ENCODE measurements at places on chromosomes 5 and 9. TPM values are rescaled to one million over a fixed set of nuclear protein-coding genes. Genes with fewer than 3 reads are reported as not detected.

- DNase-seq: no peak
Measured at GRCh38 chr5:106152569-106152968, 1518.2 kb downstream of the EFNA5 start.

GRCh38 chr5:57243286-57244137 is 69.7 kb downstream of the GPBP1 start:
- no peak for DNase-seq

DNA sequence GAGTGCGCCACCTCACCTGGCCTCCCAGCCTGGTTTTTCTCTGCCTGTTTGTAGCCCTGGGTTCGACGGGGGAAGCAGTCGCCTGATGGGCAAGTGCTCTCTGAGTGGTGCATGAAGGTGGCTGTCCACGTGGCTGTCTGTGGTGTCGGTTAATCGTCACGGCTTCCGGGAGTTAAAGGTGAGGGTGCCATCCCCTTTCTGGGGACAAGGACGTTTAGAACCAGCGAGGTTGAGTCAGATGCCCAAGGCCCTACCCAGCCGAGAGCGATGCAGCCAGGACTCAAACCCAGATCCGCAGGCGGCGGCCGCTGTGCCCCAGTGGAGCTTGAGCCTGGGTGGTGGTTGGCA is 47.7 kb downstream of the RXRA start:
- DNase-seq: no peak

GRCh38 chr5:9156282-9156681 is 389.6 kb downstream of the SEMA5A start:
- no peak for DNase-seq

GRCh38 chr5:3535414-3536211 is 60.0 kb upstream of the IRX1 start:
- no peak for DNase-seq

- DNase-seq: no peak
Measured at GRCh38 chr5:132662925-132663770, 5.2 kb downstream of the IL13 start.

SLC6A3 gene
- not detected for total RNA-seq

KIF20A gene
- 6.5 TPM for total RNA-seq

PPP3R2 gene
- not detected for total RNA-seq

All from left colon (tissue), 2 donors.